ENCODE measurements at places on chromosomes 4 and X.

GRCh38 chr4:15188605-15189539 is 186.6 kb downstream of the CPEB2 start:
- no peak for DNase-seq

- DNase-seq: no peak
Measured at GRCh38 chr4:98126141-98126540, 17.1 kb downstream of the STPG2 start.

DNA sequence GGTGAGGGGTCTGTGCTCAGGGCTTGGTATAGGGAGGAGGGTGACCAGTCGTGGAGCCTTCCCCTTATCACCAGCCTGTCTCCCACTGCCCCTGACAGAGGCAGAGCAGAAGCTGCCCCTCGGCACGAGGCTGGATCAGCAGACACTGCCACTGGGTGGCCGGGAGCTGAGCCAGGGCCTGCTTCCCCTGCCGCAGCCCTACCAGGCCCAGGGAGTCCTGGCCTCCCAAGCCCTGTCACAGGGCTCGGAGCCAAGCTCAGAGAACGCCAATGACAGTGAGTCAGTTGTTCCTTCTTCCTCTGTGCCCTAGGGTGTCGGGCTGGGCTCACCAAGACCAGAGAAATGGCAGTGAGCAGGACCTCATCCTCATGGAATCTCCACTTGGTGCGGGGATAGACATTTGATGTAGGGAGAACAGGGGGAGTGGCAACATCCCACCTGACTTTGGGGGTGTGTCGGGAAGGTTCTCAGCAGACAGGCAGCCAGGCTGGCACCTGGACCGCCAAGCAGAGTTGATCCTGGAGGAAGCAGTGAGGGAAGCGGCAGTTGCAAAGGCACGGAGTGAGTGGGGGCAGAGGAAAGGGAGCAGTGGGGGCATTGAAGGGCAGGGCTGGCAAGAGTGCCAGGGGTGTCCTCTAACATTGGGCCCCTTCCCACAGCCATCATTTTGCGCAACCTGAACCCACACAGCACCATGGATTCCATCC is 14.3 kb upstream of the UBA1 start:
- no peak for DNase-seq

DNA sequence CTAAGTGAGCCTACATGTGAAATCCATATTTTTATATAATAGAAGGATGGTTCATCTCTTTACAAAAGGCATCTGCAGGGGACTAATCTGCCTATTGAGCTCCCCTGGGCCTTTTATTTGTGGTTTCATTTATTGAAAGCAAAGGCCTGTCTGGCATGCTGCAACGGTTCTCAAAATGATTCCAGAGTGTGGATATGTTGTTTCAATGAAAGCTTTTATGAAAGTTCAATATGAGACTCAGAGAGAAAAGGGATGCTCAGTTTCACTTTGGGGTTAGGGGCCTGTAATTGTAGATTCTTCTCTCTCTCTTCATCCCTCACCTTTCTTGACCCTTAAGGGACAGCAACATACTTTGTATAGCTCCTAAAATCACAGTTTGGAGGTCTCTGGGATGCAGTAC is 204.2 kb upstream of the CASK start:
- no peak for DNase-seq

DNA sequence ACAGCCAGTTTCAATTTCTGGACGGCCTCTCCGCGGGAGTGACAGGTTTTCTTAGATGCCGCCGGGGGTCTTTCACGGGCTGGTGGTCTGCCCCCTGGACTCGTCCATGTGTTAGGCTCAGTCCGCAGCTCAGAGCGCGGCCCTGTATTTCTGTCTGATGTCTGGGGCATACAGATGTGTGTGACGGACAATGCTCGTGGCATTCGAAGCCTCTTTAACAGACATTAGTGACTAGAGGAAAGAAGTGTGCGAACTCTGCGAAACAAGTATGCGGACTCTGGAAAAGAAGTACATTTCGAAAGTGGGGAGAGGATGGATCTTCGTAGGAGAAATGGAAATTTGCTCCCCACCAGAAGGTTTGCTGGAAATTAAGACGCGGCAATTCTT is 793 bp upstream of the DCUN1D4 start:
- no peak for DNase-seq

GRCh38 chr4:101464596-101464995 is 117.3 kb upstream of the PPP3CA start:
- DNase-seq: no peak

DNA sequence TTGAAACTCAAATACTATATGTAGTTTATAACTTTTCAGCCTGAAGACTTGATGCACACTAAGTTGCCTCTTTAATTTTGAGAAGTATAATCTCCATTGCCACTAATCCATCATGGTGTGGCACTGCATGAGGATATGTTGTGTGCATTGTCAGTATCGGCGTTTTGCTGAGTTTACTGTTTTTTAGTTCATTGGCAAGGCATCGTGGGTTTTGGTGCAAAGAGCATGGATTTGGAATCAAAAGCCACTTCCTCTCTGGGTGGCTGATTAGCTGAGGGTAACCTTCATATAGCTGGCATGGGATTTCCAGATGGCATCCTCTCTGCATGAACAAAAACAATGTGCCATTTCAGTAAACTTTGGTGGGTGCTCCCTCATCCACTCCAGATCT is 38.7 kb downstream of the FHL1 start:
- no peak for DNase-seq

GRCh38 chr4:74166818-74167217 is 8.9 kb downstream of the MTHFD2L start:
- DNase-seq: no peak

DNA sequence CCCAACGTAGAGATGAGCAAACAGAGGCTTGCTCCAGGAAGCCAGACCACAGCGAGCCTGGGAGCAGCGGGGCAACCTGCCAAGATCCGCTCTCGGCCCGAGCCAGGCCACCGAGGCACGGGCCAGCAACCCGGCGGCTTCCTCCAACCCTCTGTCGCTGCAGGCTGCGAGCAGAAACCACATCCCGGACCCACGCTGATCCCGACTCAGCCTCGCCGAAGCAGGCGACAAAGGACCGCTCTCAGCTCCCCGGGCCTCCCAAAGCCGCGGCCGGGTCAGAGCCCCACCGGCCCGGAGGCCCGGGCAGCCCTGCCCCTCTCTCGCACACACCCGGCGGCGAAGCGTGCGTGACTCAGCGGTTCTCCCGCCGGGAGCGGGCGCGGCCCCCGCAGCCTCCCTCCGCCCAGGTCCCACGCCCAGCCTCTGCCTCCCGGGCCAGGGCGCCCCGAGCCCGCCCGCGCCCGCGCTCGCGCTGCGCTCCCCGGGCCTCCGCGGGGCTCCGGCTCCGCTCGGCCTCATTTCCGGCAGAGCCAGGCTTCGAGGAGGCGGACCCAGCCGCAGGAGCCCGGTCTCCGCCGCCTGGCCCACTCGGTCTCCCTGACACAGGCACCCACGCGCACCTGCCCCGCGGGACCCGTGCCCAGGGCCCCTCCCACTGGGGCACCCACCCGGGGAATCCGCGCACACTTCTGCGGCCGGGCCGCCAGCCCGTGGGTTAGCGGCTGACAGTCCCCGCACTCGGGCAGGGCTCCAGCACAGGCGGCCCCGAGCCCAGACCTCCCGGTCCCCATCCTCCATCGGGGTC is 1.7 kb downstream of the PPP2R2C start:
- DNase-seq: peak; percentile 50

- no peak for DNase-seq
Measured at GRCh38 chrX:80765220-80765625, 44.5 kb downstream of the BRWD3 start.

DNA sequence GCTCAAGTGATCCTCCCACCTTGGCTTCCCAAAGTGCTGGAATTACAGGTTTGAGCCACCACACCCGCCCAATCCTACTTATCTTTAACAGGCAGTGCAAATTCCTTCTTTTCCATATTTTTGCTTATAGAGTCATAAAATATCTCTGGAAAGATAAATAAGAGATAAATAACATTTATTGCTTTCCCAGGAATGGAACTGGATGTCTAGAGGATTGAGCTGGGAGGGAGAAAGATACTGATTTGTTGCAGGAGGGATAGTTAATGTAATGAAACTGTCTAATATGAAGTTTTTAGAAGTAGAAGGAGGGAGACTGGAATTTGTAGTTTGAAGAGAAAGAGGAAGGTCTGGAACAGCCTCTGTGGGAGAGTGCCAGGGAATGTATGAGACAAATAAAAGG is 20.2 kb downstream of the ITGB1BP2 start:
- no peak for DNase-seq

- peak; percentile 56 for DNase-seq
Measured at GRCh38 chr4:77156912-77157858, at the start of gene CCNG2. TSS of gene CCNG2 (plus strand) at chr4:77157207. CDS start at chr4:77158533, 1,326 bp downstream.

DNA sequence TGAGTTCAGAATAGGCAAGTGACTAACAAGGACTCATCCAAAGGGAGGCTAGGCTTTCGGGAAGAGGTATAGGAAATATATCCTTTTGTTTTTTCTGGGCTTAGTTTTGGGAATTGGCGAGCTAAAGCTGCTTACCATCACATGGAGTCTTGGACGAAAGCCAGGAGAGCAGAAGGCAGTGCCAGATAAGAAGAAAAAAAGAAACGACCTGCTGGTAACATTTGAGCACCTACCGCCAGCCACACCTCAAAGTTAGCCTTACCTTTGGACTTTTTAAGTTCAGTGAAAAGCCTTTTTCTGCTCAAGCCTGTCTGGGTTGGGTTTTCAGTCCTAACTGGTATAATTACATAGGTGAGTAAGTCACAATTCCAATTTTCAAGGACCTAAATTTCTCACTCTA is 85.1 kb upstream of the LCORL start:
- no peak for DNase-seq

DNA sequence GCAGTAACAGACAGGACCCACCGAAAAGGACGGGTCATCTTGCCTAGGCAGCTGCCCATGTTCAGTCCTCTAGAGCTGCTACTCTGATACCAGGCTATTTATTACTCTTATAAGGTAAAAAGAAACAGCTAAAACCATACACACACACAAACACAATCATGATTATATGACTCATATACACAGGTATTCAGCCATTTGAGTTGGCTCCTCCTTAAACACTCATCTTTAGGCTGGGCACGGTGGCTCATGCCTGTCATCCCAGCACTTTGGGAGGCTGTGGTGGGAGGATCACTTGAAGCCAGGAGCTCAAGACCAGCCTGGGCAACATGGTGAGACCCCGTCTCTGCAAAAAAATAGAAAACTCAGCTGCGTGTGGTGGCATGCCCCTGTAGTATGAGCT is 76.6 kb downstream of the F11 start:
- no peak for DNase-seq

GRCh38 chr4:6991771-6992557 is 51.2 kb upstream of the TADA2B start:
- no peak for DNase-seq

DNA sequence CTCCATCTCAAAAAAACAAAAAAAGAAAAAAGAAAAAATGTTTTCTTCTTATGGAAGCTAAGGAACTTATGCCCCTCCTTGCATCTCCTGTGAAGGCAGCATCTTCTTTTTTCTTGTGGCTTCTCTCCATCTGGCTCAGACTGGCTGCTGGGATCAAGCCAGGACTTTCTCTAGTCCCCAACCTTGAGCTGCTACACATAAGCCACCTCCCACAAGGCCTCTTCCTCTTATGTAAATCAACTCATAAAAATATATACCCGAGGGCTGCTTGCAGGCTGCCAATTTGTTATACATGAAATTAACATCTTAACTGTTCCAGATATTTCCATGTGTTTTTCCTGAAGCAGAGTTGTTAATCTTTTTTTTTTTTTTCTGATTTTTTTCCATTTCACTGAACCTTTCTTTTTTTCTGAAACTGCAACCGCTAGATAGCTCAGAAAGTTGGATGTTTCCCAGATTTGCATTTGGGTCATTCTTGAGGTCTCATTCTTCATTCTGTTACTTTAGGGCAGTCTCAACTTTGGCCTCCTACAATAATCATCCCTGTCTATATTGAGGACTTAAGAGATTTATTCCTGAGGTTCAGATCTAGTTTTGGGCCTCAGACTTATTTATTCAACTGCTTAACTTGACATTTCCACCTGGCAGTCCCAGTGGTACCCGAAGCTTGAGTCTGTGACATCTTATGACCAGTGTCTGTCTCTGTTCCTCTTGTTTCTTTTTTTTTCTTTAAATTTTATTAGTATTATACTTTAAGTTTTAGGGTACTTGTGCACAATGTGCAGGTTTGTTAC is 10.3 kb downstream of the SNX25 start:
- no peak for DNase-seq

- peak; percentile 47 for DNase-seq
Measured at GRCh38 chrX:68822641-68823410, 6.0 kb upstream of the EFNB1 start.

DNA sequence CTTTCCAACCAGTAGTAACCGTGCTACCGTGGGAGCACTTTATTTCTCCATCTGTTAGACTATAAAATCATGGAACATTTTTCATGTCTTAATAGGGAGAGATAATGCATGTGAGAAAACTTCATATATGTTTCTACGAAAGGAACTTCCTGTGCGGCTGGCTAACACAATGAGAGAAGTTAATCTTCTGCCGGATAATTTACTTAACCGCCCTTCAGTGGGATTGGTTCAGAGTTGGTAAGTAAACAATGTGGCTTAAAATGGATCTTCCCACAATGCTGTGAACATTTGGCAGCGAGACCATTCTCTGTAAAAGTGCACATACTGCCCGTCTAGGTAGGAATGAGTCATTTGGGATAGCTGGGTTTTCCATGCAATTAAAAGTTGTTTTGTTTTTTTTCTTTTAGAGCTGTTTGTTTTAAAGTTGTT is 29.6 kb downstream of the PDK3 start:
- peak; percentile 18 for DNase-seq

DNA sequence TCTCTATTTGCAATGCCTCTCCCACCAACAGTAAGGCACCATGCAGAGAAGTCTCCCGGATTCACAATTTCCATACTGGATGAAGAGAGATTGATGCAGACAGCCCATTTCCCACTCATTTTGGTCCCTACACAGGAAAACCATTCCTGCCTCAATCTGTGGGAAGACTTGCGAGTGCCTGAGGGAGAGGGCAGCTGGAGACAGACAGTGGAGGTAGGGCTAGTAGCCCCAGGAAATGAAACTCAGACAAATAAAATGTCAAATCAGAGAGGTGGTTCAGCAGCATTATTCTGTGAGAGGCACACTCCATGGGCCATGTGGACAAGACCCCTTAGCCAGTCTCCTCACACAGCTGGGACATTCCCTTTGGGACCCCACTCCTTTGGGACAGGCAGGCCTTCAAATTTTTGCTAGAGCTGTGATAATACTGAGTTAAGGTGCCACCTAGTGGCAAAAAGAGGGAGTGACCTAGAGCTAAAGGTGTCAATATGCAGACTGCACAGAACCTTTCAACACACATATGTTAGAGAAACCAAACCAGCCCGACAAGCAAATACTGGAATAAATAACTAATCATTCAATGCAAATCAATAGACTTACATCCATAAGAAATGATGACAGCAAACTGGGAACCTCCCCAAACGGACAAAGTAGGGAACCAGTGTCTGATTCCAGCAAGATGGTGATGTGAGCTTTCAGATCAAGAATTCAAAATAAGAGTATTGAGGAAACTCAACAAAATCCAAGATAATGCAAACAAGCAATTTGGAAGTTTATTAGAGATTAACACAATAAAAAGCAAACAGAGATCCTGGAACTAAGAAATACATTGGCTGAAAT is 1865.3 kb upstream of the AGA start:
- DNase-seq: peak; percentile 10

DNA sequence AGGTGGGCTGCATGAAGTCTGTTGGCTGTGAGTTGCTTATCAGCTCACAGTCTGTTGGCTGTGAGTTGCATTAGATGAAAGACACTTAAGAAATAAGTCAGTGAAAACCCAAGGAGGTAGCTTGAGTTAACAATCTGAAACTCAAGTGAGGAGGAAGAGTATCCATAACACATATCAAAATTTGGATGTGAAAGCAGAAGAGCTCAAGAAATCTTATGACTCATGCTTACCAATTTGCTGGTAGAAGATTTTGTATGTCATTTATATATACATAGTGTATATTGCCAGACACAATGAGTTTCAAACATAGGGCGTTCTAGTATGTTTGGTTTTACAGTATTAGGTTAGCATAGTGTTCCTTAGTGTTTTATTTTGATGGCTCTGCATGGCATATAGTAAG is 107.4 kb downstream of the DDIT4L start:
- no peak for DNase-seq
